Activated CD8-positive, alpha-beta memory T cell treated with anti-CD3 and anti-CD28 coated beads for 36 hours (primary cell): ENCODE measurements at places on chromosomes 16 and 17. TPM values are rescaled to one million over a fixed set of nuclear protein-coding genes. Genes with fewer than 3 reads are reported as not detected.

RNF222 gene
- not detected for total RNA-seq

ELAC2 gene
- 84.3 TPM for total RNA-seq

BCO1 gene
- not detected for total RNA-seq

HOXB1 gene
- not detected for total RNA-seq

G6PC1 gene
- not detected for total RNA-seq

IGSF6 gene
- 0.08 TPM for total RNA-seq

ESRP2 gene
- total RNA-seq: 0.48 TPM

MYH8 gene
- total RNA-seq: not detected
